ENCODE measurements at places on chromosomes 2 and 18. TPM values are rescaled to one million over a fixed set of nuclear protein-coding genes. Genes with fewer than 3 reads are reported as not detected.

Gene RETREG2
- total RNA-seq = 95.1 TPM

Gene KCTD1
- total RNA-seq = 4.2 TPM

DNA sequence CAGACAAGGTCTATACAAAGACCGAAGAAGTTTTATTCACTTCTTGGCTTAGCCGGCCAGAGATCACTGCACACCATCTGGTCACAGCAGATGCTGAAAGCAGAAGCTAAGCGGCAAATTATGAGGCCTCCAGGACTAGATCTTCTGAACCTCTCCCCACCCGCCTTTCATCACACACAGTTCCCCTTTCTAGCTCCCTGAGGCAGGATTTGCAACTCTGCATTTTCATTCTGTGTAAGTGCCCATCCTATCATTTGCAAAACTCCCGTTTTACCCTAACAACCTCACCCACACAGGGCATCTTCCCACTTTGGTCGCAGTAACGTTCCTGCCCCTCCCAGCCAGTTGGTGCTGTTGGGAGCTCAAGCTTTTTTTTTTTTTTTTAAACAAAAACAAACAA, 3.1 kb upstream of the MOB1A start:
- H3K4me1 ChIP-seq = peaks cover 36% of the 10 kb centered on the region
- H3K27ac ChIP-seq = no peak overlapping the region
- DNase-seq = no peak
- peaks cover 4% of the 10 kb centered on the region for H3K27me3 ChIP-seq
- H3K4me3 ChIP-seq = no peak overlapping the region
- peaks cover 6% of the 10 kb centered on the region for H3K36me3 ChIP-seq

DNA sequence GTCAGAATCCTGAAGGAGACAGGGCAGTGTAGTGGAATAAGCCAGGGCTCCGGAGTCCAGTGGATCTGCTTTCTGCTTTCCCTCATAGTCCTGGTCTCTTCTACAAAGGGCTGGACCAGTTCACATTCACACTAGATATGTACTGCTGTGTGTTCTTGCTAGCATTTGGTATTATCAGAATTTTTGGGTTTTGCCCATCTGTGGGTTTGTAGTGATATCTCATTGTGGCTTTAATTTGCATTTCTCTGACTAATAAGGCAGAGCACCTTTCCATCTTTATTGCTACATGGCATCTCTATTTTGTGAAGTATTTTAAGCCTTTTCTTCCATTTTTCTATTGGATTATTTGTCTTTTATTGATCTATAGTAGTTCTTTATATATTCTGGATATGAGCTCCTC, 114.8 kb downstream of the DIS3L2 start:
- no peak overlapping the region for H3K4me3 ChIP-seq
- H3K27ac ChIP-seq = no peak overlapping the region
- H3K4me1 ChIP-seq = peaks cover 12% of the 10 kb centered on the region
- H3K27me3 ChIP-seq = no peaks in the 10 kb centered on the region

DNA sequence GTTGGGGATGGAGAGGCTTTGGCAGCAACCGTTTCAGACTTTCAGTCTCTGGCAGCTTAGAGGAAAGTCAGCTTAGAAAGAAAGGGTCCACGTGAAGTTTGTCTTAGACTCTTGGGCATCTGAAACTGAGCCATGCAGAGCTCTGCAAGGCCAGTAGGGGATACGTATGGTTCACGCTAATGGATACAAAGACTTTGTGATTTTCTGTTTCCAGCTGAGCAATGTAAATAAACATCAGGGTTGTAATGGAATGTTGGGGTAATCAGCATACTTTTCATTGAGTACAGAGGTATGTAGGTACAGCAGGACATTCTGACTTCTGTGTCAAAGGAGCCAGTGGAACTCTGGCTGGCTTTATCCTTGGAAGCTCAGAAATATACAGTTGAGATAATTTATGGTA, 31.0 kb downstream of the RALB start:
- H3K4me1 ChIP-seq = peaks cover 33% of the 10 kb centered on the region
- DNase-seq = no peak

DNA sequence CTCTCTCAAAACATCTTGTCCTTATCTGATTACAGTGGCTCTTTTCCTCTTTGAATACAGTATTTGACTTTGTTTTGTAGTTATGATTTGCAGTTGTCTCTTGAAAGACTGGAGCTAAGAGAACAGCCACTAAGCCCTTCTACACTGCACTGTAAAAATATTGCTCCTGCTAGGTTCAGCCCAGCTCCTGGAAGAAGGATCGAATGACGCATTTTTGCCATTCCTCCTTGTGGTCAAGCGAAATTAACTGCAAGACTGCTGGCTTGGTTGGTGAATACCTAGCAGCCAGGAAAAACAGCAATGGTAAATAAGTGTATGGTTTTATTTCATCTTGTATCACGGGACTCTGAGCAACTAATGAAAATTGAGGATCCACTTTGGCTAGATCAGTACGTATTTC, 407.8 kb upstream of the CDH2 start:
- H3K36me3 ChIP-seq = no peaks in the 10 kb centered on the region
- no peak overlapping the region for H3K27ac ChIP-seq
- H3K4me3 ChIP-seq = no peak overlapping the region
- H3K27me3 ChIP-seq = no peaks in the 10 kb centered on the region
